Hematopoietic multipotent progenitor cell treated with erythropoietin and hydrocortisone succinate and interleukin-3 and kit ligand, for 4 days (in vitro differentiated cells): ENCODE measurements at places on chromosomes 16 and 17.

- DNase-seq: peak; percentile 64
Measured at GRCh38 chr17:74715144-74715543, 2.4 kb upstream of the CD300LF start.

- DNase-seq: peak; percentile 90
Measured at GRCh38 chr16:81558444-81559175, 114.0 kb downstream of the CMIP start.

GRCh38 chr17:78805301-78805700, 23.2 kb upstream of the CYTH1 start:
- no peak for DNase-seq

DNA sequence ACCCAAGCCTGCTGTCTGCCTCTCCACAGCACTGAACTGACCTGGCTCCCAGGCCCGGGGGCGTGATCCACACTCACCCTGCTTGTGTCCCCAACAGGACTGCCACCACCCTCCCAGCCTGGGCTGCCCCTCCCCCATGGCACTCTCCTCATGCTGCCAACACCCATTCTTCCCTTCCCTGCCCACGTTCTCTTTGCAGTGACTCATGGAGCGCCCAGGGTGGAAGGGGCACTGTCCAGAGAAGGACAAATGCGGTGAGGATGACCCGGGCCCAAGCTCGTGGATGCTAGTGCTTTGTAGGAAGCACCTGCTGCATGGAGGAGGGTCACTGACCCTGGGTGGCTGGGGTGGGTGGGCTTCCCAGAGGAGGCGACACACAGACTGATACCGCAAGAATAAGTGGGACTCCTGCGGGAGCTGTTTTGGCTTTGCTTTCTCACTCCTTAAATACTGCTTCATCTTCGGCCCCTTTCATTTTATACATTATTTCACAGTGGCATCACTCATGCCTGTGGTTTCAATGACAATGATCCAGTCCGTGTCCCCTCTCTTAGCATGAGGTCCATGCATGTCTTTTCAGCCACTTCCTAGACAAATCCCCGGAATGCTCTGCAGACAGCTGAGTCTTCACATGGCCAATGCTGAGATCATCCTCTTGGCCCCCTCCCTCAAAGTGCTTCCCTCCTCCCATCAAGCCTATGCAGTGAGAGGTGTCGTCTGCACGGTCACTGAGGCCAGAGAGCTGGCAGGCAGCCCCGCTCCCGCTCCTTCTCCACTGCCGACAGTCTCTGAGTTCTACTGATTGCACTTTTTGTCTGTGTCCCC, 17.6 kb downstream of the CDK5R1 start:
- DNase-seq: no peak

DNA sequence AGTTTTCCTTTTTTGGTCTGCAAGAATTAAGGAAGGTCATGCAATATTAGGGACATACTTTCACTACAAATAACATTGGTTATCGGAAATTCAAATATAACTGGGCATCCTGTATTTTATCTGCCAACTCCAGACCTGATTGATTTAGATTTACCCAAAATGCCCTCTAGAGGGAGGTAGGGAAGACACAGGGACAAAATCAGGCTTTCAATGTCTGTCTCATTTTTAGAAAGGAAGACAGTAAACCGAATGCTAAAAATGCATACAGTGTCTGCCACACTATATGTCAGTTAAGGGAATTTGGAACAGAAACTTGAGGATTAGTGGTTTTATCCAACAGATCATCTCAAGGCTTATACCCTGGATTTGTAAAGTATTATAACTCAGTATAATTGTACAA, 161.7 kb upstream of the SOX9 start:
- DNase-seq: peak; percentile 2

DNA sequence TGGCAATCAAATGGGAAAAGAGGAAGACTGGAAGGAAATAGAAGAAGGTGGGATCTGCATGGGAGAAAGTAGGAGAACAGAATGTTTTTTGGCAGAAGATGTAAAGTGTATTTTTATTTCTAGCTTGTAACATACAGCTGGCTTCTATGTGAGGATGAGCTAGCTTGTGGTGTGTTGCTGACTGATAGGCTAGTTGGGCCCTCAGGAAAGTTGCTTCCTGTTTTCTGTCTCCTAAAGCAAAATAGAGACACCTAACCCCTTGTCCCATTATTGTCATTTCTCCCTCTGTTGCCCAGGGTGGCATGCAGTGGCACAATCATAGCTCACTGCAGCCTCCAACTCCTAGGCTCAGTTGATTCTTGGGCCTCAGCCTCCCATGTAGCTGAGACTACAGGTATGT, 15.9 kb downstream of the TNRC6A start:
- peak; percentile 61 for DNase-seq

- DNase-seq: peak; percentile 19
Measured at GRCh38 chr16:11614587-11615175, 28.0 kb upstream of the LITAF start.

- no peak for DNase-seq
Measured at GRCh38 chr16:83143788-83144187, 517.0 kb downstream of the CDH13 start.
